ENCODE measurements at places on chromosomes 5 and 9. TPM values are rescaled to one million over a fixed set of nuclear protein-coding genes. Genes with fewer than 3 reads are reported as not detected.

GRCh38 chr9:116000748-116001329 is 152.8 kb upstream of the PAPPA start:
- no peak for DNase-seq

DNA sequence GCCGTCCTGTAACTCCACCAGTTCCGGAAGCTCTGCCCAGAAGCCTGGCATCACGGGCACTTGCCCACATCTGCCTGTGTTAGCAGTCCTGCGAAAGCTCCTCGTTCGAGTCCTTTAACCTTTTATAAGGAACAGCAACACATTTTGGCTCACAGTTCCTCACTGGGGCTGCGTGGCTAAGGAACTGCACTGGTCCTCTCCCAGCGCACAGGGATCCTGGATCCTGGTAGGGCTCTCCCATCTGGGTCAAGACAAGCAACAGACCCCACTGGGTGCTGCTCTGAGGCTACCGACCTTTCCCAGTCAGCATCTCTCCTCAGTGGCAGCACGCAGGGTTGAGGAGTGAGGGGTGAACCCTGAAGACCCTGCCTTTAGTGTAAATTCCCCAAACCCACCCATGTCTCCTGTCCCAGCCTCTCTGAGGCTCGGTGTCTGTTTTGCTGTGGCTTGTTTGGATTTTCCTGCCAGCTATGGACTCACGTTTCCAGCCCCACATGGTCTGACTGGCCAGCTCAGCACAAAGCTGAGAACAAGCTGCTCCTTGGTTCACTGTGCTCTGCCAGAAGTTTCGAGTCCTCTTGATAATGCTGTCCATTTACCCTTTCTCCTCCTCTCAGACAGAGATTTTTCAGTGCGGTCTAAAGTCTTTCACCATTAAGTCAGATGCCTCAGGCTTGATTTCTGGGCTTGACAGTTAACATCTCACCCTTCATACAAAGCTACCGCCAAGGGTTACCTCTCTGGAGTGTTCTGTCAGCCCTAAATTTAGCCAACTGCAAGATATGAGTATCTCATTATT is 80.0 kb downstream of the AK8 start:
- DNase-seq, result no peak

DNA sequence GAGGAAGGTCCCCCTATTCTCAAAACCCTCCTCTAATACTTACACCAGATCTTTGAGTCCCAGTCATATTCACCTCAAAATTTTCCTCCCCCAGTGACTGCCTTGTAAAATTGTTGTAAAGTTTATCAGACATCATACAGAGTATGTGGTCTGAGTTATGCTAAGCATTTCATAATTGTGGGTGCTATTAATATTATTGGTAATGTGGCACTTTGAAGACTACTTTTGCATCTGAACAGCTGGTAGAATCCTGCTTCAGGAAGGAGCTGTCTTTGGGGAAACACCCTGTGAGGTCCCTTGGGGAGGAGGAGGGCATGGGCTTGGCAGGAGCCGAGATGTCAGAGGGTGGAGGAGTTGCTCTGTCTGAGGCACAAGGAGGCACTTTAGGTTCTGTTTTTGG is 164.9 kb upstream of the ZNF618 start:
- no peak for DNase-seq

DNA sequence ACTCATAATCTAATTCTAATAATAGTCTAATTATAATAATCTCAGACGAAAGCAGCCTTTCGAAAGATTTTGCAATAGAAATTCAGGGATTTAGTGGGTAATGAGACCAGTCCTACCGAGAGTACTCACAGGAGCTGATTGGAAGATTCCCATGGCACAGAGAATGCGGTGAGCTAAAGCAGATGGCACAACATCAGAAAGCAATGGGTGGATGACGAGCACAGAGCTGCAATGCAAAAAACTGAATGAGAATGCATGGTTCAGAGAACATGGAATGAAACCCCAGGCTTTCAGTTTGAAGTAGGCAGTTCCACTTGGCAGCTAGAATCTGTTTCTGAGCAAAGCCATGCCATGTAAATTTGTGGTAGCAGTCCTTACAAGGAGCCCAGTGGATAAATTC is 78.2 kb upstream of the SPINK5 start:
- DNase-seq, result no peak

DNA sequence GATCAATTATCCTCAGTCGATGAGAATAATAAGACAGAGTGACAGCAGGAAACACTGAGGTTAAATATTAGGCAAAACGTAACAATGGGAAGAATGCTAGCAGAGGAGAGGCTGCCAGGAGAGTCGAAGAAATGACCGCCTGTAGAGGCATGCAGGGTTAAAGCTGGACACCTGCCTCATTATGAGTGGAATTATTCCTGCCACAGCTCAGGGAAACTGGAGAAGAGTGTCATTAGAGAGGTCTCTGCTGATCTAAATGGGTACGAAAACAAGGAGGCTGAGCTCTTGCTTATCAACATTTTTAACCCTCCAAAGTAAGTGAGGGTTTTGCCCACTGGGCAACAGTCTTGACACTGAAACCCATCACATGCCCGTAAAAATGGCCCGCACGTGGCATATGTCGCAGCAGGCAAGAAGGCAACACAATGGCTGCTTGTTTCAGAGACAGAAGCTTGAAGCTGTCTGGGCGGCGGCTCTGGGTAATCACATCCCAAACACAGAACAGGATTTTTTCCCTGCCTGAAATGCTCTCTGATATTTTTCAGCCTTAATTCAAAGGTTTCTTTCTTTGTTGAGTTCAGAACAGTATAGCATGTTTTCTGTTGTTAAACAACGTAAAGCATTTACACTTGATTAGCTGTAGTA is 118.7 kb downstream of the MED27 start:
- DNase-seq, result no peak

Gene PLPP7
- 0.22 TPM for total RNA-seq

Gene SLCO6A1
- total RNA-seq, result not detected

Gene ORM2
- not detected for total RNA-seq

Gene SLC36A2
- not detected for total RNA-seq

Gene IL7R
- total RNA-seq, result 638 TPM

Gene ABLIM3
- total RNA-seq, result not detected

Gene SCGB3A2
- not detected for total RNA-seq
